Melanocyte of skin (primary cell): ENCODE measurements at places on chromosomes 12 and 14. TPM values are rescaled to one million over a fixed set of nuclear protein-coding genes. Genes with fewer than 3 reads are reported as not detected.

Gene IL26
- total RNA-seq, result not detected in 2 replicates

Gene CFAP73
- not detected in 2 replicates for total RNA-seq

Gene RASSF9
- under 0.01 TPM in 1 of 2 replicates, not detected in the other for total RNA-seq

Gene DHH
- total RNA-seq, result 0.15 and 0.33 TPM in 2 replicates

Gene SMOC1
- under 0.01 and 0.69 TPM in 2 replicates for total RNA-seq

Gene ZNF891
- 0.67 and 1.2 TPM in 2 replicates for total RNA-seq

Gene CD63
- 1,571 and 4,649 TPM in 2 replicates for total RNA-seq

Gene MIP
- total RNA-seq, result not detected in 2 replicates

Gene CD27
- not detected in 2 replicates for total RNA-seq

Gene CCDC175
- total RNA-seq, result not detected in 2 replicates

Gene GNPTAB
- 108 and 167 TPM in 2 replicates for total RNA-seq

Gene BCL7A
- 10.5 and 10.7 TPM in 2 replicates for total RNA-seq

Gene CDH24
- 2.0 and 2.7 TPM in 2 replicates for total RNA-seq

Gene ADGRD1
- total RNA-seq, result 0.73 and 1.0 TPM in 2 replicates

Gene CD9
- 250 and 294 TPM in 2 replicates for total RNA-seq

Gene JPH4
- total RNA-seq, result 0.36 TPM in 1 of 2 replicates, not detected in the other

Gene POTEG
- total RNA-seq, result not detected in 2 replicates

Gene BCAT1
- total RNA-seq, result 2.8 and 3.3 TPM in 2 replicates

Gene EMP1
- 88.9 and 137 TPM in 2 replicates for total RNA-seq

Gene MYO1H
- total RNA-seq, result not detected in 2 replicates

Gene CLEC4D
- not detected in 2 replicates for total RNA-seq

Gene NRXN3
- 1.4 and 6.2 TPM in 2 replicates for total RNA-seq

Gene IPO8
- 26.8 and 43.6 TPM in 2 replicates for total RNA-seq

Gene KLRC1
- 0.36 TPM in 1 of 2 replicates, not detected in the other for total RNA-seq

Gene LRTM2
- total RNA-seq, result not detected in 2 replicates

Gene ANG
- 5.8 and 6.9 TPM in 2 replicates for total RNA-seq

Gene RIC8B
- total RNA-seq, result 12.7 and 14.2 TPM in 2 replicates

Gene HSPA2
- 13.0 and 24.6 TPM in 2 replicates for total RNA-seq

Gene SMCO2
- not detected in 2 replicates for total RNA-seq

Gene ARHGDIB
- total RNA-seq, result 2.4 and 26.2 TPM in 2 replicates

Gene C14orf132
- 3.4 and 10.9 TPM in 2 replicates for total RNA-seq

Gene ACSM4
- total RNA-seq, result not detected in 2 replicates

Gene RABGGTA
- 38.5 and 48.0 TPM in 2 replicates for total RNA-seq

Gene C12orf50
- under 0.01 TPM in 1 of 2 replicates, not detected in the other for total RNA-seq

Gene CPNE6
- total RNA-seq, result not detected in 2 replicates

Gene FOXN4
- not detected in 2 replicates for total RNA-seq

Gene PMEL
- total RNA-seq, result 5,185 and 5,356 TPM in 2 replicates

Gene PLXNC1
- 346 and 449 TPM in 2 replicates for total RNA-seq

Gene RNF212B
- not detected in 2 replicates for total RNA-seq

Gene ITGA7
- total RNA-seq, result 3.8 and 5.5 TPM in 2 replicates

Gene HVCN1
- total RNA-seq, result 0.34 and 0.73 TPM in 2 replicates

Gene KRT77
- not detected in 2 replicates for total RNA-seq

Gene IL31
- total RNA-seq, result not detected in 2 replicates

Gene IQSEC3
- total RNA-seq, result under 0.01 TPM in 1 of 2 replicates, not detected in the other

Gene PRICKLE1
- total RNA-seq, result 0.34 and 1.8 TPM in 2 replicates

Gene FAM181A
- not detected in 2 replicates for total RNA-seq

Gene LIN7A
- total RNA-seq, result not detected in 2 replicates

Gene ASCL1
- not detected in 2 replicates for total RNA-seq

Gene SLCO1B1
- not detected in 2 replicates for total RNA-seq

Gene SLC25A47
- not detected in 2 replicates for total RNA-seq

Gene MAP4K5
- total RNA-seq, result 49.0 and 81.6 TPM in 2 replicates

Gene CLEC1B
- total RNA-seq, result not detected in 2 replicates

Gene DEPDC4
- 2.0 and 2.8 TPM in 2 replicates for total RNA-seq

Gene NID2
- 0.77 and 1.3 TPM in 2 replicates for total RNA-seq

Gene KCNH5
- total RNA-seq, result not detected in 2 replicates

Gene HIP1R
- total RNA-seq, result 28.7 and 29.9 TPM in 2 replicates

Gene TAS2R31
- total RNA-seq, result 3.3 and 6.8 TPM in 2 replicates
